Neural progenitor cell (in vitro differentiated cells): ENCODE measurements at places on chromosomes 3 and 15.

DNA sequence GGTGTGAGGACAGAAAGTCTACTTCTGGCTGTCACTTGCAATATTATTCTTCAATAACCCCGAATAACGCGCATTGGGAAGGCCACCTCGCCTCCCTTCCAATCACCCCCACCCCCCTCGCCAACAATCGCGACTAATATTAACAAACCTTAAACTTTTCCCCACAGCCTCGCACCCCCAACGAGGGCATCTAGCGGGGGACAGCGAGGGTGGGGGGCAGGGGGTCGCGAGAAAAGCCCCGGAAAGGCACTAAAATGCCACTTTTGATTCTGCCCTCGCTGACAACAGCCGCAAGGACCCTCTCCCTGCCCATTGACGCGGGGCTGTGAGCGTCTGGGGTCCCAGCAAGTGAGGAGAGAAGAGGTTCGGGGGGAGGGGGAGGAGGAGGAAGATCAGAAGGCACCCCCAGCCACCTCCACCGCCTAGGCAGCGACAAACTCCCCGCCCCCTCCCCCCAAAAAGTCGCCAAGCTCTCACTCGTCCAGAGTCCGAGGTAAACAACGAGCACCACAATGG, 868 bp downstream of the SATB1 start:
- peak; percentile 56 for DNase-seq

- DNase-seq: peak; percentile 54
Measured at GRCh38 chr3:72665701-72666446, 182.4 kb downstream of the SHQ1 start.

GRCh38 chr3:150063237-150063636, 92.5 kb upstream of the PFN2 start:
- DNase-seq: no peak

DNA sequence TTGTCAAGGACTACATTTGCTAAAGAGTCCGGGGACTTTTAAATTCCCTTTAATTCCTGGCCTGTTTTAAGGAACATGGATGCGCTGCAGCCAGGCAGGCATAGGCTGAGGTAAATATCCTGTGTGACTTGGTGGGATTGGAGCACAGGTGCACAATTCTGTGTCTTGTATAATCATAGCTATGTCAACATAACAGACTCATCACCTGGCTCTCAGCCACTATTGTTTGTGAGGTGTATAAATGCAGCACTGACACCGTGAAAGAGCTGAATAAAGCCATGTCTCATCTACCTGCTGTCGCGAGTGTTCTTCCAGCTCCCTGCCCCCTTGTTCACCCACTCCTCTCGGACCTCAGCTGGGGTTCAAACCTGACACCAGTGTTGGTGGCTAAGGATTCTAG, 109.7 kb downstream of the MFSD1 start:
- no peak for DNase-seq

GRCh38 chr3:197425485-197426120, 127.2 kb upstream of the DLG1 start:
- DNase-seq: no peak

- DNase-seq: no peak
Measured at GRCh38 chr3:72352176-72352575, 496.1 kb downstream of the SHQ1 start.

DNA sequence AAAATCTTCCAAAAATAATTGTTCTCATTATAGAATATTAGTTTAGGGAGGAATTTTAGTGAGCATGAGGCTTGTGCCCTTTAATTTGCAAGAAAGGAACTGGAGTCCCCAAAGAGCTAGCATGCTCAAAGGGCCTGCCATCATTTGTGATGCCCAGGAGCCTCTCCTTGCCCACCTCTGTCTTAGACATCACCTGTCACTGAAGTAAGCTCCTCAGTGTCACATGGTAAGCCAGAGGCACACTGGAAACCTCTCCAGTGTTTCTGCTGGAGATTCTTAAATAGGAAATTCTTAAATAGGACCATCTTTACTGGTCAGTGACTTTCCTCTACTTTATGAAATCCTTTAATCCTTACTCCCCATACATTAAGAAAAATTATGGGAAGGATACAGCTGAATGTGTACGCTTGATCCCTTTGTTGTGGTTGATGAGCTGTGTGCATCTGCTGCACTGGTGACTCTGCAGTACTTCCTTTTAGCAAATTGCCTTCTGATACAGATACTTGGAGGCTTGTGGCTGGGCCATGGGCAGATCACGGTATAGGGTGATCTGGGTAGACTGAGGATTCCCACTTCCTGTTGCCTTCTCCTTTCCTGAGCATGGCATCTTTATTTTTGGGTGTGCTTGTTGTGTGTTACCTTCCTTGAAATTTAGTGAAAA, 197.4 kb downstream of the KLHL25 start:
- DNase-seq: no peak

- no peak for DNase-seq
Measured at GRCh38 chr15:97082830-97083229, 752.3 kb downstream of the NR2F2 start.

- no peak for DNase-seq
Measured at GRCh38 chr3:194536871-194537637, 50.3 kb upstream of the ATP13A3 start.

DNA sequence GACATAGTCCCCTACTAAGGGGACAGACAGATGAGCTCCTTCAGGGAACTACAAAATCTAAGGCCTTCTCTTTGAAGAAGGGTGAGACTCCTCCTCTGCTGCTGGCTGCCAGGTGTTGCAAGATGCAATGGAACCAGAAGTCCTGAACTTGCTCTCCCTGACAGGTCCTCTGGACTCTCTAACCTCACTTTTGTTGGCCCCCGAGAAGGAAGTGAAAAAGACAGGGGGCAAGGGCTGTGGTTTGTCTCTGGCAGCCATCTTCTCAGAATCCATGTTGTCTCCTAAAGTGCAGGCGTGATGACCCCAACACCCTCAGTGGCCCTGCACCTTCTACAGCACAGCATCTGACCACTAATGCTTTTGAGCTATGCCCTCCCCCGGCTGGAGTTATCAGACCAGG, 292.5 kb downstream of the CHST2 start:
- DNase-seq: no peak

- no peak for DNase-seq
Measured at GRCh38 chr15:81747482-81747881, 298.3 kb downstream of the MEX3B start.

DNA sequence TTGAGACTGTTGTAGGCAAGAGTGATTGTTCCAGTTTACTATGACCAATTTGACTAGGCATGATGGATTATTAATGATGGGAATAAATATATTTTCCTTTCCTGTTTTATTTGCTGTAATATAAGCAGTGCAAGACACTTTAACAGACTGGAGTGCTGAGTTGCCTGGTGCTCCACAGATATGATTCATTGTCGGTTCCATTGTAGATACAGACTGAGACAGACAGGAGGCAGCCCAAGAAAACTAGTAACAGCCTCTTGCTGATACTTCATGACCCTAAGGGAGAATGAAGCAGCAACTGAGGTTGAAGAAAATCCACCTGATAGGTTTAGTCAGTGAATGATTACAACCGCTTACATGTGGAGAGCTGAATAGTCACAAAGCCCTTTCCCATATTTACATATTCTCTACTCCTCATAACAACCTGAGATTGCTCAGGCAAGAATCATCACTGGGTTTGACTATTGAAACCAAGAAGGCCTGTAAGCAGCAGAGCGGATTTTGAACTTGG, 235.1 kb upstream of the TPRG1 start:
- DNase-seq: no peak

DNA sequence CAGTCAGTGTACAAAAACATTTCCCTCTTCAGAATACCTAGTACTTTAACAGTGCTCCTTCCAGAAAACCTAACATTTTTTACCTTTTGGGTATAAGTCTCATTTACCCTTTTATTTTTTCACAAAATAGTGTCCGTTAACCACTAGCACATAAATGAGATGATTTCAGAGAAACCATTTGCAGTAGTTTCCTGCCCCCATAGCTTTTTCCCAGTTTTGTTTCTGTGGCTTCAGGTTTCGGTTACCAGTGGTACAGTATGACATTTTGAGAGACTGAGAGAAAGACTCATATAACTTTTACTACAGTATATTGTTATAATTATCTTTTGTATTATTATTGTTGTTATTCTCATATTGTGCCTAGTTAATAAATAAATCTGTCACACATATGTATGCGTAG, 6.2 kb upstream of the RBMS3 start:
- DNase-seq: no peak

- peak; percentile 71 for DNase-seq
Measured at GRCh38 chr15:71448688-71449114, 333.4 kb downstream of the THSD4 start.

DNA sequence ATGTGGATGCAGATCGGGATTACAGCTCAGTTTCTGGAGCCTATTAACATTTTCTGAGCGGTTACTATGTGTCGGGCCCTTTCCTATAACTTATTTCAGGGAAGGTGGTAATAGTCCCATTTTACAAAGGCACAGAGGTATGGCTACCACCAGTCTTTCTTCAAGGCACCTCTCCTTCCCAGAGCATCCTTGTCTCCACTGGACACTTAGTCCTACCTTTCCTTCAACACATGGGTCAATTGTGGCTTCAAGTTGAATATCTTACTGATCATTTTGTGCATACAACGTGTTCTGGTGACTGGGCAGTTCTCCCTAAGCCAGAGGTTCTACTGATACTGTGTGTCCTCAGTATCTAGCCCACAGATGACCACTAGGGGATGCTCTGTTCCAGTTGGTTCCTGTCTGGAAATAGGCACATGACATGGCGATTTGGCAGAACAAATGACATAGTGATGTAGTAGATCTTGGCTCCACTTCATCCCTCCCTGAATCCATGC, 60.7 kb upstream of the CMTM8 start:
- DNase-seq: peak; percentile 87

- DNase-seq: no peak
Measured at GRCh38 chr15:40511093-40511471, 40.3 kb downstream of the CHST14 start.

DNA sequence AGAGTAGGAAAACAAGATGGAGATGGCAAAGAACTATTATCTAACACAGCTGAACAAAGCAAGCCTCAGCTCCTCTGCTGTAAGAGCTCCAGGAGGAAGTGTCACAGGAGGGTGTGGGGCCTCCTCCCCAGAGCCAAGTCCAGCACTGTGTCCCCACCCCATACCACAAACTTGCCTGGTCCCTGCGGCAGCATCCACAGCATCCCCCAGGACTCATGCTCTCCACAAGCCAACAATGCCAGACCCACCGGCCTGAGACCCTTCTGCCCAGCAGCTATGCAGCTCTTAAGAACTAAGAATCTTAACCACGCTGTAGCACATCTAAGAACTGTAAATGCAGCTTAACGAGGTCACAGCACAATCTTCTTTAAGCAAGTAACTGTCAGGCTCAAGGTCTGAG, 9.1 kb downstream of the RBM15B start:
- no peak for DNase-seq

DNA sequence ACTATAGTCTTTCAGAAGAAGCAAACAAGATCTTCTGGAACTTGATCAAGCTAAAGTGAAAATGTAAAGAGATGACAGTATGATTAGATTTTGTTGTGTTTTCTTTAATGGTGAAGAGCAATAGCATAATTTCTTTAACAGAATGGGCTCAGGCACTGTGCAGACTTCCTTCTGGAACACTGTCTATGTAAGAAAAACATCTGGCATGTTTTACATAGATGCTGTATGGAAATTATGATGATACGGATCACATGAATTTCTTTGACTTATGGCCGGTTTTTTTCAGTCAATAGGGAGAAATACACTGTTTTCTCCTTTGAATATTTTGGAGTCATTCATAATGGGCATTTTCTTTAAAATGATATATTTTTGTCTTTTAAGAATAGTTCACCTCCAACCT, 42.6 kb downstream of the PHLDB2 start:
- no peak for DNase-seq
